MV-4-11 (cell line): ENCODE measurements at places on chromosomes 11 and 22.

- DNase-seq = no peak
These were observed 104.8 kb upstream of the NAV2 start for GRCh38 chr11:19607656-19608360.

DNA sequence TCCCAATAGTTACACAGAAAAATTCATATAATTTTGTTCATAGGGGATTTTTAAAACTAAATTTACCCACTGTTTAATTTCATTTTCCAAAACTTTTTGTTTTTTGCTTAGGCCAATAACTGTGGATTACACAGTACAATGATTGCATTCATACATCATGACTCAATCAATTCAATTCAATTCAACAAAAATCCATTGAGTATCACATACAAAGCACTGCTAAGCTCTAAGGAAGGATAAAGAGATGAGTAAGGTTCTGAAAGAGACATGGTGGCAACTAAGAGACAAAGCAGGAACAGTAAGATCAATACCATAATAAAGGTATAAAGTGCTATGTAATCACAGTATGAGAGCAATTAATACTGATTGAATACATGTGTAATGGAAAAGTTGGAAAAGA, 9.4 kb upstream of the LAYN start:
- DNase-seq = no peak

DNA sequence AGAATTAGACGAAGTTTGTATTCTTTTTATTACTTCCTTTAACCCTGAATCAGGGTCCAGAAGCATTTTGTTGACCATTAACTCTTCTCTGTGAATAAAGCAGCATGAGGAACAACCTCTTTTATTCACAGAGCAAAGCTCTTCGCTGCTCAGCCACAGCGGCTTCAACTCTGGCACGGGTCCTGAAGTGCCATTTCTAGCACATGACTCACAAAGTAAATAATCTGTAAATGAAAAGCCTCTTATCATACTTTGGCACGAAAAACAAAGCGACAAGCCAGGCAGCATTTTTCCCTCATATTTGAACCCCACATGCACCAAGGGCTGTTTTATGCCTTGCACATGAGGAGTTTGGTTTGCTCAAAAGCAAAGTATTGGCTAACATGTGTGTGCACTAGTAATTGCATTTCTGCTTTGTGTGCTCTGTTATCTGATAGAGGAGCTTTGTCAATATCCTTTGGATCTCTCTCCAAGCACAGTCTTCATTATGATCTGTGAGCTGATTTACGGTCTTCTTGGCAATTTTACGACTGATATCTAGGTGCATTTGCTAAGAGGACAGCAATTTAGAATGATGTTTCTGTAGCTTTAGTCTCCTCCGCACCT, 33.0 kb upstream of the APOBEC3A start:
- DNase-seq = no peak

DNA sequence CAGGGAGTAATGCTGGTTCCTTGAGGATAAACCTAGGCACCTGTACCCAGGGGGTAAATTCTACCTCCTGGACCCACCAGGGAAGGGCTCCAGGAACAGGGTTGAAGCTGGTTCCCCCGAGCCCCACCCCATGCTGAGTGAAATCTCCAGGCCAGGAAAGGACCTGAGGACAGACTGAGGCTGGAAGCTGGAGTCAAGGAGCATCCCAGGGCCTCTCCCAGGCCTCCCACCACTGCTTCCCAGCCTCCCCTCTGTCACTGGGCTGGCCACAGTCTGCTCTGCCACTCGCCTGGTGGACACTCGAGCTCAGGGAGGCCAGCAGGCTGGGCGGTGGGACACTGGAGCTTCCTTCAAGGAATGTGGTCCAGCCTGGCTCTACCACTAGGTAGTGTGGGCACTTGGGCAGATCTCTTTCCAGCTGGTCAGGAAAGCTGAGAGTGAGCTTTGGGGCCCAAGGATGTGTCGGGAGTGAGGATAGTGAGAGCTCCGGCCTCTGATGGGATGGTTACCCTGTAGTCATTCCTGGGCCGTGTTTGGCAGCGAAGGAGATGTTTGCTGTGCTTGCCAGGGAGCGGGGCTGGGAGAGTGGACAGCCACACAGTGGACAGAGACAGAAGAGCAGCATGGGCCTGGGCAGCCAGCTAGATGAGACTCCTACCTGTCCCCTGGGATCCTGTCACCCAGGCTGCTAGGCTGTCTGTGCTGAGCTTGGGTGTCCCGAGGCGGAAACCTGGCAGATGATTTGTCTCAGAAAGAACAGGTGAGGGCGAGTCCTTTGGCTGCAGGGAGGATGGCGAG, 3.4 kb downstream of the OVOL1 start:
- no peak for DNase-seq

DNA sequence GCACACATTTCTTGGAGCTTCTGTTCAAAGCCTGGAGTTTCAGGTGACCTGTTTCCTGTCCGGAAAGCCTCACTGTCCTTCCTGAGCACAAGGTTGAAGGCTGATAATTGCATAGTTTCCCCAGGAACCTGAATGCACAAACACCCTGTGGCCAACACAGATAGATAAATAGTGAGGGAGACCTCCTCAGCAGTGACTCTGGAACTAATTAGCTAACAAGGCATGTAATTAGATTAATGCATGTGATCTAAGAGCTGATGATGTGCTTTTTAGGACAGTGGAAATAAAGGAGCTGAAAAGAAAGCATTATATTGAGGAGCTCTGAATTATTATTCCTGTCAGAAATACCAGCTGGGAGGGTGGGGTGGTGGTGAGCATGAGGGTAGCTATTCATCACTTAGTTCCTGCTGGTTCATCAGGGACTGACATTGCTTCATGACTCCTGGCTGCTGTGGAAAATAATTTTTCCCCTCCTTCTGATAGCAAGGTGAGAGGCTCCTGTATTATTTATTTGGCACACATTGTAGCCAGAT, 101.1 kb downstream of the NELL1 start:
- DNase-seq = no peak

DNA sequence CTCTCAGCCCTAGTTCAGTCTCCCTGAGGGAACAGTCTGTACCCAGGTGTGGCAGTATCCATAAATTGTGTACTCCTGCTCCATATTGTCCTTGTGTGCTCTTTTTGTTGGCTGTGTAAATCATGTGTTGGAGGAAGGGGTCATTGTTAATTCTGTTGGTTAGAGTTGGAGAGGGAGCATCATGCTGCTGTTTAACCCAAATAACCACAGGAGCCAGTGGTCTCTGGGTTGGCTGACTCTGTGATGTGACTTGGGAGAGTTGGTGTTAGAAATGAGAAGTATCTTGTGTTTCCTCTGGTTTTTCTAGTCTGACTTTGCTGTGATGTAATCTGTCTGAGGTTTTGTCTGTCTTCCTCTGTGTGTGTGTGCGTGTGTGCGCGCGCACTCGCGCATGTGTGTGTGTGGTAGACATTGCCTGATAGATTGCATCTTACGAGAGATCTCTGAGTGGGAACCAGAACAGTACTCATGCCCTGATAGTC, 30.5 kb downstream of the CTNND1 start:
- peak; percentile 100 for DNase-seq

- DNase-seq = no peak
These were observed 311.4 kb downstream of the NELL1 start for GRCh38 chr11:20980736-20981135.

DNA sequence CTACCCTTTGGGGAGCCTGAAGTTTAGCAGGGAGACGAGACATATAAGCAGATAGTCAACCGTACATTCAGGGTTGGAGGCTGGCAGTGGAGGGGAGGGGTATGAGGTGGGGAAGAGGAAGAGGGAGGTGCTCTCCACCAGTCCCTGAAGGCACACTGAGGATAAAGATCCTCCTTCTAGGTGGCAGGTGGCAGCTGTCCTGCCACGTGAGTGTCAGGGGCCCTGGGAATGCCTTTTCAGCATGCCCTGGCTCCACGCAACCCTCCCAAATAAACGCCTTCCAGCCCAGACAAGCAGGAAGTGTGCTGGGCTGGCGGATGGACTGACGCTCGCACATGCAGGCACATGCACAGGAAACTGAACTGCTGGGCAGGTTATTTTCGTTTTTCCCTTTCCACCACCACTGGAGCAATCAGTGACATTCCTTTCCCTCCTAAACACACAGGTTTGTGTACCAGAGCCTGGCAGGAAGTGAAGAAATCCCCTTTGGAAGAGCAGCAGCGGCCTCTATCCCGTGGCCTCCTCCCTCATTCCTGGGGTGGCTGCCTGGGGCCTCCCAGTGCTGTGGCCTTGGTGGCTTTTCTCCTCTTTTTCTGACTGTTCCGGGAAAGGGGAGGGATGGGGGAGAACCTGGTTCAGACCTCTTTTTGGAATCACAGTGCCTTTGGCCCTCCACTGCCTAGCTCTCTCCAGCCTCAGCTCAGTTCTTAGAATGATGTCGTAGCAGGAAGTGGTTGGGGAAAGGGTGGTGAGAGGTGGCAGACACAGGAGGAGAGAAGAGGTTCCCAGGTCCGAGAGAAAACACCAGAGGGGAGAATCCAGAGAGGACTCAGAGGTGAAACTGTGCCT, 157.0 kb upstream of the TIMP3 start:
- no peak for DNase-seq

DNA sequence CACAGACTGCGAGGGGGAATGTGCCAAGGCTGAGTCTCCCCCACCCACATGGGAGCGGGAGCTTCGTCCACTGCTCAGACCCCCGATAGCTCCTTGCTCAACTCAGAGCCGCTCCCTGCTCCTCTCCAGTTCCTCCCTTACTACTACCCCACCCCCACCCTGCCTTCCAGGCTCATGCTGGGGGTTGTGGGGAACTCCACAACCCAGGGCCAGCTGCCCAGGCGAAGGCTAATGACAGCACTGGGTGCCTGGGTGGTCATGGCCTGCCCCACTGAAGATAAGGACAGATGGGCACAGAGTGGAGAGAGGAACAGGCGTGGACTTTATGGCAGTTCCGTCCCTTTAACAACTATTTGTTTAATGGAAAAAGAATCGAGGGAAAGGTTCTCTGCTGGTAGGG, 73.7 kb downstream of the PDE2A start:
- no peak for DNase-seq

DNA sequence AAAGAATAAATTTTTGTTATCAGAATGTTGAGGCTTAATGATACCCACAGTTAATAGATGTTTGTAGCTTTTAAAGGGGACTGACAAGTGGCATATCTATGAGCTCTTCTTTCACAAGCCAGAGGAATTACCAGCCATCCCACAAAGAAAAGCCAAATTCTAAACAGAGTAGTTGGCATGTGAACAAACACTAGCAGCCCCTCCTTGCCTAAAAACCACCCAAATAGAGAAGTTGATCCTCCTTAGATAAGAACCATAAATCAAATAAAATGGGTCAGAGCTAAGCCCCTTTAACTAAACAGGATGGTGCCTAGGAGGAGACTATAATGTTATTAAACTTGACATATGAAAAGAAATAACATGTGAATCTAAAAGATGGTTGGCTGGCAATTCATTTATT, 11.4 kb downstream of the LPXN start:
- peak; percentile 30 for DNase-seq

GRCh38 chr11:17767914-17768313, 33.3 kb downstream of the KCNC1 start:
- DNase-seq = no peak

DNA sequence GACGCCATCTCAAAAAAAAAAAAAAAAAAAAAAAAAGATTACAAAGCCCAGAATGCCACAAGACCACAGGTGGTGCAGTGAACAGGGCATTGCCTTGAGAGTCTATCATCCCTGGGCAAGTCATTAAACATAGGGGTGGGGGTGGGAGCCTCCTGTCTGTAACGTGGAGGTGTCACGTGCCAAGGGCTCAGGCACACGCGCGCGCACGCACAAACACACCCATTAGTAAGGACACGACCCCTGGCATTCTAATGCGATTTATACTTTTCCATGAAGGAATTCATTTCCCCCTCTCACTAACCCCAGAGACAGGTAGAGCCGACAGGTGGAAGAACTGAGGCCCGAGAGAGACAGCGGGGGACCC, 5.8 kb upstream of the GCAT start:
- DNase-seq = no peak

- no peak for DNase-seq
These were observed 162.8 kb downstream of the RAB38 start for GRCh38 chr11:88012456-88012855.

GRCh38 chr11:67240576-67241389, 25.5 kb upstream of the GRK2 start:
- DNase-seq = peak; percentile 55

- DNase-seq = no peak
These were observed 5.7 kb downstream of the DNAL4 start for GRCh38 chr22:38788021-38788816.

- DNase-seq = no peak
These were observed 19.2 kb upstream of the MUC5B start for GRCh38 chr11:1203505-1204271.

- DNase-seq = no peak
These were observed 329.7 kb downstream of the CTTN start for GRCh38 chr11:70727899-70728620.

DNA sequence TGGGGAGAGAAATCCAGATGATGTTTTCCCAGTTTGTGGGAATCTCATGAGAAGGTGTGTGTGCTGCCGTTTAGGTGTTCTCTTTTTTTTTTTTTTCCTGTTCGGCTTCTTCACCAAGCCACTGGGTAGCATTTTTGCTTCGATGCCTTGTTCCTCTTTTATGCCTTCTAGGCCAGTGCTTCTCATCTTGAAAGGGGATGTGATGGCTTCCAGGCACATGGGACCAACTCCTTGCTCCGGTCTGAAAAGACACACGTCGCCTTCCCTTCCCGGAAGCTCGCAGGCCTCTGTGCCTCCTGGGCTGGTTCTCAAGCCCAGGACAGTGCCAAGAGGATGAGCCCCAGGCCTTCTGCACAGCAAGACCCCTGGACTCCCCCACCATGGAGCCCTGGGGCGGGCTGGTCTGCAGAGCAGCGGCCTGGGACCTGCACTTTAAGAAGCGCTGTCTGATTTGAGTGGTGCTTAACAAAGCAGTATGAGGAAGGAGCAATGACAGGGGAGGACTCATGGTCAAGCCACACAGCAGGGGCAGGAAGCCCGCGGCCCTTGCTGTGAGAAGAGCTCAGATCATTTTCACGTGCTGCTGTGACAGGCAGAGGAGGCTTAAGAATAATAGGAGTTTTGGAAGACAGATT, 158.8 kb downstream of the MPPED1 start:
- DNase-seq = peak; percentile 62

- DNase-seq = peak; percentile 83
These were observed 15.3 kb upstream of the OR10V1 start for GRCh38 chr11:59728913-59729312.

DNA sequence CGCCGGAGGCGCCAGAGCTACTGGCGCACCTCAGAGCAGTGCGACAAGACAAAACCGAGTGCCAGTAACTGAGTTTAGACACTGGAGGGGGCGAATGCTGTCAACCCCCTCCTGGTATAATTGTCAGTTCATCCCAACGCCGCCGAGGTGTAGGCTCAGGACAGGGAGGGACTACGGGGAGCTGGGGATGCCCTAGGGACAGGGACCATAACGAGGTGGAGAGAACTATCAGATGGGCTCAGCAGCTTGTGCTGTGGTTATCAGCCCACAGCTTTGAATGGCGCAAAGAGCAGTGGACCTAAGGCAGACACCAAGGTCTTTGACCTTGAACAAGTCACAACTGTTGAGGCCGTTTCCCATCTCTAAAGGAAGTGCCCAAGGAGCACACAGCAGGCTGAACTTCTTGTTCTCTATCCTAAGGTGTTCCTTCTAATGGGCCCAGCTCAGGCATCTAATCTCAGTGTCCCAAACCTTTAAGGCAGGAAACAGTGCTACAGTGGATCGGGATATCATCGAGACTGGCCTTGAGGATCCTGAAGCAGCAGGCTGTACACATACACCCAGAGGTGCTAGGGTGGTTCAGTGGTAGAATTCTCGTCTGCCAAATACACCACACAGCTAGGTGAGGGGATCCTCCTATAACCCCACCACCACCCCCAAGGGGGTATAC, 958 bp upstream of the TUT1 start:
- no peak for DNase-seq

- DNase-seq = no peak
These were observed 98.4 kb downstream of the VPREB1 start for GRCh38 chr22:22342697-22343580.
